Astrocyte (in vitro differentiated cells and primary cell): ENCODE measurements at places on chromosomes 4 and X.

DNA sequence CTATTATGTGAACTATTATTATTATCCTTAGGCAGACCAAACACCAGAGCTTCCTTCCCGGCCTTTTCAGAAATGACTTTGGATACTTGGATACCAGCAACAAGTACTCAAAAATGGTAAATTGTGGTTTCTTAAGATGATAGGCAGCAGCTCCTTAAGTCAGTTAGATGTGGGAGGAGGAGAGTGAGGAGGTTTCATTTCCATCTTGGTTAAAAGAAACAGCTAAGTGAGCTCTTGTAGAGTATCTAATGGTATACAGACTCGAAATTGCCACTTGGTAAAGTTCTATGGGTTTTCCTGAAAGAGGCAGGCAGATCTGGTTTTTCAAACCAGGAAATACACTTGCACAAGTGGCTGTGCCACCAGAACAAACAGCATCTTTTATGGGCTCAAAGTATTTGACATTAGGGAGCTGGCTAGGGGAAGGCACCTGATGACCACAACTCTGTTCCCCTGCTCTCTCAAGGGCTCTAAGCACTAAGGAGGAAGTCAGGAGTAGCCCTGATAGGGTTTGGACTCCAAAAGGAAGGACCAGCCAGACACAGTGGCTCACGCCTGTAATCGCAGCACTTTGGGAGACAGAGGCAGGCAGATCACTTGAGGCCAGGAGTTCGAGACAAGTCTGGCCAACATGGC is 130.9 kb downstream of the TMEM164 start:
- H3K4me3 ChIP-seq, result no peak overlapping the region
- H3K36me3 ChIP-seq, result no peaks in the 10 kb centered on the region
- no peak for DNase-seq
- no peaks in the 10 kb centered on the region for H3K27me3 ChIP-seq

DNA sequence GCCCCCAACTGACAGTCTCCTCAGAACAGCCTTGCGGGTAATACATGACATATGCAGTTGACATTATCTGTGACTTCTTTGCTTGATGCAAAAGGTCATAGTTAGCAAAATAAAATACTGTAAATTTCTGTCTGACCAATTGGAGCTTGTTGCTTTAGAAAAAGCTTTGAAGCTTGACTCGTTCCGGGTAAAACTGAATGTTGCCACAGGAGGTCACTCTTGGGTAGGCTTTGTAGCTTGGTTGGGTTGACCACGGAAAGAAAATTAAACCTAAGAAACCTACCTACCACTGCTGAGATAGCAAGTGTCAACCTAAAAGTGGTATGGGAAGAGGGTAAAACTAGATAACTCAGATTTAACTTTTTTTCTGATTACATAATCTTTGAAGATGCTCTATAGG is 23.2 kb downstream of the PRPS2 start:
- no peaks in the 10 kb centered on the region for H3K4me1 ChIP-seq
- H3K4me3 ChIP-seq, result no peak overlapping the region
- no peak for DNase-seq
- H3K36me3 ChIP-seq, result peaks cover 3% of the 10 kb centered on the region

DNA sequence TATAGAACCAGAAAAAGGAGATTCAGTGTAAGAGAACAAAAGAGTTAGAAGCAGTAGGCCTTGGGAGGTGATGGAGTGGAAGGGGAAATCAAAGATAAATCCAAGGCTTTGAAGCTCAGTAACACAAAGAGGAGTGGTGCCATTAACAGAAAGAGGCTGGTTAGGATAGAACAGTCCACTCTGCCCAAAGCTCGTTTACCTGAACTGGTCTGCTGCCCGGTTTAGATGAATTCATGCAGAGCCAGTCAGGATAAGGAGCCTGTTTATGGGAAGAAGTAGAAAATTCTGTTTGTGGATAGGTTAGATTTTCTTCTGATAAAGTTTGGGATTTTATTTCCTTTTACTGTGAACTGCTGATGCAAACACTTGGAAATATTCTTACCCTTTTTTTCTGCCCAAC is 80.6 kb downstream of the HMGB2 start:
- DNase-seq, result no peak
- H3K4me3 ChIP-seq, result no peak overlapping the region
- no peak overlapping the region for H3K27ac ChIP-seq
- H3K27me3 ChIP-seq, result peaks cover 5% of the 10 kb centered on the region

DNA sequence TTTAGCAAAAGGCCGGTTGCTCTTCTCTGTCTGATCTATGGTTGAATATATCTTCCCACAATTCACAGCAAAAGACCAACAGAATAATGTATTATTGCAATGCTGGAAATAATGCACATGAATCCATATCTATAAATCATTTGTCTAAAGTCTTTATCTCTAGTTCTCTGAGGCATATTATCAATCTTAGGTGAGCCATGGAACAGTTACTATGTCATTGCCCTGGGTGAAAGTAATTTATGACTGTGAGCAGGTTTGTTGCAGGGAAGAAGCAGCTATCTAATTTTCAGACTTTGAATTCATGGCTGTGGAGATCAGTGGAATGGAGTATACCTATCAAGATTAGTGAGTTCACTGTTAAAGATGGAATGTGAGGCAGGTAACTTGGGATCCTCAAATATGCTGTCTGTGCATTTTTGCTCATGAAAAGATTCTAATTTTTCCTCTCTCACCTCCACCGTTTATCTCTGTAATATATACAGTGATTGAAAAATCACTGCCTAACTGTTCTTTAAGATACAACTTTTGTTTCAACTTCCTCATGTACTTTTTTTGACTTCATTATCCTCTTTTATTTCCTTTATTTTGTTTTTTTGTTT is 256.8 kb upstream of the ARSJ start:
- no peak overlapping the region for H3K4me3 ChIP-seq
- no peak for DNase-seq
- no peak overlapping the region for H3K27ac ChIP-seq
- H3K4me1 ChIP-seq, result no peaks in the 10 kb centered on the region

GRCh38 chr4:21778702-21779101 is 169.9 kb downstream of the KCNIP4 start:
- H3K4me3 ChIP-seq, result no peak overlapping the region
- H3K4me1 ChIP-seq, result peaks cover 7% of the 10 kb centered on the region
- H3K27me3 ChIP-seq, result no peaks in the 10 kb centered on the region
- no peaks in the 10 kb centered on the region for H3K36me3 ChIP-seq

DNA sequence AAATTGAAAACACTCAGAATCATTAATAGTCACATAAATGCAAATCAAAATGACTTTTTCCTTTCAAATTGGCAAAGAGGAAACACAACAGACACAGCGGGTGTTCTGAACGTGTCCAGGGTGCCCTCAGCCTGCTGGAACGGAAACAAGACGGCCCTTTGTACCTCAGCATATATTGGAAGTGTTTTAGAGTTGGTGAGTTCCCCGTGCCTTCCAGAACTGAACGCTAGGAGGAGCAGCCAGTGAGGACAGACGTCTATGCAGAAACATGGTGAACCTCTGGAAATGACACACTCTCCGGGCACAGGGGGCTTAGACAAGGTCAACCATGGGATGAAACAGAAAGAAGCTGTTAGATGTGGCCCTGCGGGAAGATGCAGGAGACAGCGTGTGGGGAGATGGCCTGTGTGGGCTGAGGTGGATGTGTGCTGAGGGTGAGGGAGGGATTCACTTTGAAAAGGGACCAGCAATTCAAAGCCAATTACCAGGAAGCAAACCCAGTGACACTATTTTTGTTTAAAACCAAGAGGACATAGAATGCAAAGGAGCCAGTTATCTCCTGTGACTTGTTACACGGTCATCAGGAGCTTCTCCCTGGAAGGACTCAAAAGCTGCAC is 40.4 kb downstream of the RNF212 start:
- peaks cover 10% of the 10 kb centered on the region for H3K27me3 ChIP-seq
- no peaks in the 10 kb centered on the region for H3K4me1 ChIP-seq
- no peaks in the 10 kb centered on the region for H3K36me3 ChIP-seq
- H3K27ac ChIP-seq, result no peak overlapping the region

- no peaks in the 10 kb centered on the region for H3K27me3 ChIP-seq
- no peak overlapping the region for H3K4me3 ChIP-seq
- H3K36me3 ChIP-seq, result peaks cover 16% of the 10 kb centered on the region
- DNase-seq, result no peak
- no peaks in the 10 kb centered on the region for H3K4me1 ChIP-seq
Measured at GRCh38 chr4:15551740-15552446, 82.2 kb downstream of the CC2D2A start.

DNA sequence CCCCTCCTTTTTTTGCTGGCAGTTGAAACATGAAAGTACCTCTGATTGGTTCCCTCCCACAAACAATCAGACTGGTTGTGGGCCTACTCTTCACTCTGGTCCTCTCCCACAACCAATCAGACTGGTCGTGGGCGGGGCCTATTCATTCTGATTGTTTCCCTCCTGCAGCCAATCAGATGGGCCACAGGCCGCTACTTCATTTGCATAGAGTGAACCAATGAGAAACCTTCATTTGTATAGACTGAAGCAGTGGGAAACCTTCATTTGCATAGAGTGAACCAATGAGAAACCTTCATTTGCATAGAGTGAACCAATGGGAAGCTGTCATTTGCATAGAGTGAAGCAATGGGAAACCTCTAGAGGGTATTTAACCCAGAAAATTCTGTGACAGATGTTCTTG is 55.2 kb downstream of the TRMT44 start:
- no peaks in the 10 kb centered on the region for H3K36me3 ChIP-seq
- H3K27ac ChIP-seq, result no peak overlapping the region
- no peaks in the 10 kb centered on the region for H3K4me1 ChIP-seq
- DNase-seq, result no peak

DNA sequence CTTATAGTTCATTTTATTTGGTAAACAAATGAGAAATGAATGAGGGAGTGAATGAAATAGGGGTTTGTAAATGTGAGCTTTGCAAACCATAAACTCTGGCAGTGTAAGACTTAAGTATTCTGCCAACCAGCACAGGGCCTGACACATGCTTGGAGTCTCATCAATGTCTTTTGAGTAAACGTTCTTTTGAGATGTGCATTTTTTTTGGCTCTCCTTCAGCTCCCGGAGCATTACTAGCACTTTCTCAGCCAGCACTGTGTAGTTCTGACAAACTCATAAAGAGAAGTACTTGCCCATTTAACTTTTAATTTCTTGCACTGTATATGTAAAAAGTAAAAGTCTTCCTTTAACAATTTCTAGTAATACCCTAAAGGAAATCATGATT is 245.3 kb downstream of the HS3ST1 start:
- DNase-seq, result peak; percentile 21
- H3K36me3 ChIP-seq, result no peaks in the 10 kb centered on the region
- no peak overlapping the region for H3K4me3 ChIP-seq
- no peaks in the 10 kb centered on the region for H3K27me3 ChIP-seq

DNA sequence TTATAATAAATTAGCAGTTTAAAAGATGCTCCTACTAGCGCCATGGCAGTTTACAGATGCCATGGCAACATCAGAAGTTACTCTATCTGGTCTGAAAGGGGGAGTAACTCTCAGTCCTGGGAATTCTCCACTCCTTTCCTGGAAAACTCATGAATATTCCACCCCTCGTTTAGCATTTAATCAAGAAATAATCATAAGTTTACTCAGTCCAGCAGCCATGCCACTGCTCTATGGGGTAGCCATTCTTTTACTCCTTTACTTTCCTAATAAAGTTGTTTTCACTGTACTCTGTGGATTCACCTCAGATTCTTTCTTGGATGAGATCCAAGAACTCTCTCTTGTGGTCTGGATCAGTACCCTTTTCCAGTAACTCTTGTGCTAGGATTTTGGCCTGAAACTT is 52.3 kb downstream of the GUCY1B1 start:
- no peaks in the 10 kb centered on the region for H3K4me1 ChIP-seq
- DNase-seq, result peak; percentile 48
- H3K27me3 ChIP-seq, result no peaks in the 10 kb centered on the region
- no peak overlapping the region for H3K27ac ChIP-seq
- H3K36me3 ChIP-seq, result no peaks in the 10 kb centered on the region
- H3K4me3 ChIP-seq, result no peak overlapping the region

GRCh38 chr4:168794881-168795280 is 215.2 kb downstream of the CBR4 start:
- H3K27ac ChIP-seq, result peak overlapping the region; percentile 97
- no peaks in the 10 kb centered on the region for H3K36me3 ChIP-seq
- no peak for DNase-seq
- peaks cover 33% of the 10 kb centered on the region for H3K4me1 ChIP-seq

DNA sequence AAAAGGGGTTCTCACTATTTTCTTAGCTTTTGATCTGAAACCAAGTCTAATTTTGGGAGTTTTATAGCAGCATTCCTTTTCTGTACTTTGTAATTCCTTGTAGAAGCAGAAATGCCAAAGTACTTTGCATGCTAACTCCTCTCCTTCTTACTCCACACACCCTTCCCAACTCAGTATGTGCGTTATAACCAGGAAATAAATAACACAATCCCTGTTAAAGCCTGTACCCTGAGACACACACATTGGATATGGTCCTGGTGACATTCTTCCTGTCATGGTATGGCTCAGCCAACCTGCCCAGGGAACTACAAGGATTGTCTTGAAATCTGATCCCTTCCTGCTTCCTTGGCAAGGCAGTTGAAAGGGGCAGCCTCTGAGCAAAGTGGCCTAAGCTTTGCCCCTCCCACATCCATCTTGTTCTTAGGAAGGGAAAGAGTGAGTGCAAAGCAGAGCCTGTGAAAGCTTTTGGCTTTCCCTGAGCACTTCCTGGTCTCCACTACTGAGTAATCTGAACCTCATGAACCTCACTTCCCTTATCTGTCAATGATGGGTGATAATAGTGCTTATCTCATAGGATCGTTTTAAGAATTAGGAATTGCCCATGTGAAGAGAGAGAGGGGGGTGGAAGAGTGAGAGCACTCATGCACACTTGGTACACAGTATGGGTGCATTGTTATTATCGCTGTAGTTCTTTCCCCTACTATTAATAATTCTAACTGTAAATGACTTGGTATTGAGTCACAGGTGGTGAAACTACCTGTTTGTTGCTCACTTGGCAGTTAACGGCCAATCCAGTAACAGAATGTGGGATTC is 109.3 kb downstream of the AFF2 start:
- no peak overlapping the region for H3K4me3 ChIP-seq
- H3K36me3 ChIP-seq, result no peaks in the 10 kb centered on the region
- DNase-seq, result no peak
- no peaks in the 10 kb centered on the region for H3K4me1 ChIP-seq
- H3K27me3 ChIP-seq, result no peaks in the 10 kb centered on the region

DNA sequence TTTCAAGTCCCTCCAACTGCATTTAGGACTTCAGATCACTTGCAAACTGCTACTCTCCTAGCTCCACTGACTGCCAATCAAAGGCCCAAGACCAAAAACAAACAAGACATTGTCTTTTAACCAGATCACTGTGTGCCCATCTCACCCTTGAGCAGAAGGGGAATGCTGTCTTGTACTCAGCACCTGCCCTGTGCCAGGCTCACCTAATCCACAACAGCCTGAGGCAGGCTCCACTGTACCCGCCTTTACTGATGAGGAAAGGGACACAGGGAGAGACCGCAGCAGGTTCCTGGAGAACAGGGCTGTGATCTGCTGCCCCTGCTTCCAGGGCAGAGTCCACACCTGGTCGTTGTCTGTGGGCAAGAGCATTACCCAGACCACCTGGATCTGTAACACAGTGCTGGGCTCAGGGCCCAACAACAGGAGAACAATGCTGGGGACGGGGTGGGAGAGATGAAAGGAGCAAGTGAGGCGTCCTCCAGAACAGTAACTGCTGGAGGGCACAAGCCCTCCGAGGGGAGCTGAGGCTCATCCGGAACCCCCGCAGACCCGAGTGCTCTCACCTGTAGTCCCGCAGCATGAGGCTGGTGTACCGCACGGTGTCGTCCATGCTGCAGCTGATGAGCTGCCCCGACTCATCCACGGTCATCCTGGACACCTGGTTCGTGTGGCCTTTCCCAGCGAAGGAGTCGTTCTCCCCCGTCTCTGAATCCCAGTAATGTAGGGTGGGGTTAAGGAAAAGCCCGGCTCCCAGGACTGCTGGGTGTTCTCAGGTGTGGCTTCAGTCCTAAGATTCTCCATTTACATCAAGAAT is 33.9 kb downstream of the WDR1 start:
- no peaks in the 10 kb centered on the region for H3K27me3 ChIP-seq
- H3K27ac ChIP-seq, result no peak overlapping the region
- DNase-seq, result no peak
- peaks cover 83% of the 10 kb centered on the region for H3K36me3 ChIP-seq
- no peak overlapping the region for H3K4me3 ChIP-seq
- peaks cover 4% of the 10 kb centered on the region for H3K4me1 ChIP-seq
